ENCODE measurements at places on chromosomes 7 and 10.
A peak's percentile ranks its signal among the peaks of the same experiment; 100 is the strongest.

DNA sequence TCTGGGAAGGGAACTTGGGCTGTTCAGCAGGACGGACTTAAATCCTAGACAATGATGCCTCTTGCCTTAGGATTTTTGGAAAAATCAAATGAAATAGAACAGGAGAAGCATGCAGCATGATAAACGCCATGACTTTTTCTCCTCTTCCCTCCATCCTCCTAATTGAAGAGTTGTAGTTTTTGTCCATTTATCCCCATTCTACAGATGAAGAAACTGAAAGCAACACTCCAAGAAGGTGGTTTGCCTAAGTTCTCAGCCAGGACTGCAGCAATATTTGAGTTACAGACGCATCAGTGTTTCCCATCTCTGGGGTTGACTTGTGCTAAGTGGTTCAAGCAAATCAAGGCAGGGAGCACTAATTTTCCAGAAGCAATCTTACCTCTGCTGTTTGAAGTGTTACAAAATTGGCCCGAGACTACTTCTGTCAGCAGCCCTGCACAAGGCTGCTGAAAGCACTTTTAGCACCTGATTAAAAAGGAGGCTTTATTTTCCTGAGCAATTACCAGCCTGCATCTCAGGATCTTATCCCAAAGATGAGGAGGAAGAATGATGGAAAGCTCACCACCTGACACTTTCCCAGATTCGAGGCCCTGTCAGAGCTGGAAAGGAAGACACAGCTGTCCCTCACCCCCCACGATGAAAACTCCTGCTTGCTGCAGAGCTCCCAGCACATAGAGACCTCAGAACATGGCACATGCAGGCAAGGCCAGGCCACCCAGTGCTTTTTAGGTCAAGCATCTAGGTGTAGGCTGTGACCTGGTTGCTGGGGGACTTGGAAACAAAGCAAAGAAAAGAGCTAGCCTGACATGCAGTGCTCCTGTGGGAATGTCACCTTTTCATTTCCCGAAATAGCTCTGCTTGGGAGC, 19.7 kb upstream of the C10orf71 start:
- DNase-seq, result no peak

- no peak for DNase-seq
These were observed 10.8 kb downstream of the MYL10 start for GRCh38 chr7:101618207-101618839.

GRCh38 chr10:8273749-8274148, 219.3 kb downstream of the GATA3 start:
- DNase-seq, result no peak

DNA sequence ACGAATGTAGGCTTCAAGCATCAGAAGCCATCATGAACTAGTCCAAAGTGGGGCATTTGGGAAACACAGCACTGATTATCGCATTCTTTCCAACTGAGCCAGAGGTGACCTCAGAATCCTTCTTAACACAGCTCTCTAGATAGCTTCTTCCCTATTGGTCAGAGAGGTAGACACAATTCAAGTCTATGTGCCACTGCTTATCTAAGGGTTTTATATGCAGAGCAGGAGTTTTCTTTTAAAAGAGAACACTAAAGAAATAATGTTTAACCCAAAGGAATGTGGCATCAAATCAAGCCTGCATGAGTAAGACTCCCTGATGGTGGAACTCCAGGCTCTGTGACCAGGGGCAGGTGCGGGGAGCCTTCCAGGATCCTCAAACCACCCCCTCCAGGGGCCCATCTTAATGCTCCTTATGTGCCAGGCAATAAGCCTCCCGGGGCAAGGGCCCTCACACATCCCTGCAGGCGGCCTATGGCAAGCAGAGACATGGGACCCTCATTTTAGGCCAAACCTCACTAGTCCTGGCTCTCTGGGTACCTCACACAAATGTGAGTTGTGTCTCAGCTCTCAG, 13.8 kb downstream of the HSPA12A start:
- DNase-seq, result no peak

GRCh38 chr7:101114492-101114891, 12.4 kb upstream of the SERPINE1 start:
- no peak for DNase-seq

- no peak for DNase-seq
These were observed 1139.9 kb upstream of the LRRN3 start for GRCh38 chr7:109950821-109951564.

DNA sequence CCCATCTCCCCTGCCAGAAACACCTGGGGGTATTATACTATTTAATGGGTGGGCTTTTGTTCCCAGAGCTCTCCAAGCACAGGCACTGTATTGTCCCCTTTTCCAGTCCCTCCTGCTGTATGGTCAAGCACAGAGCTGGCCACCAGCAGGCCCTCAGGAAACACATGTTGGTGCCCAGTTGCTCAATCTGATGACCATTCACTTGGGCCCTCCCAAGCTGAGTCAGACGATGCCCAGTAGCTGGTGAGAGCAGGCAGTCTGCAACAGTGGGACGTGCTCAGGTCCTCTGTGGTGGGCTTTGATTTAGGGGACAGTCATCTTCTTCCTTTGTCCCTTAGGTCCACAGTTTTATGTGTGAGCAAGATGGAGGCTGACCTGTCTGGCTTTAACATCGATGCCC, 11.8 kb downstream of the SFXN2 start:
- DNase-seq, result no peak

DNA sequence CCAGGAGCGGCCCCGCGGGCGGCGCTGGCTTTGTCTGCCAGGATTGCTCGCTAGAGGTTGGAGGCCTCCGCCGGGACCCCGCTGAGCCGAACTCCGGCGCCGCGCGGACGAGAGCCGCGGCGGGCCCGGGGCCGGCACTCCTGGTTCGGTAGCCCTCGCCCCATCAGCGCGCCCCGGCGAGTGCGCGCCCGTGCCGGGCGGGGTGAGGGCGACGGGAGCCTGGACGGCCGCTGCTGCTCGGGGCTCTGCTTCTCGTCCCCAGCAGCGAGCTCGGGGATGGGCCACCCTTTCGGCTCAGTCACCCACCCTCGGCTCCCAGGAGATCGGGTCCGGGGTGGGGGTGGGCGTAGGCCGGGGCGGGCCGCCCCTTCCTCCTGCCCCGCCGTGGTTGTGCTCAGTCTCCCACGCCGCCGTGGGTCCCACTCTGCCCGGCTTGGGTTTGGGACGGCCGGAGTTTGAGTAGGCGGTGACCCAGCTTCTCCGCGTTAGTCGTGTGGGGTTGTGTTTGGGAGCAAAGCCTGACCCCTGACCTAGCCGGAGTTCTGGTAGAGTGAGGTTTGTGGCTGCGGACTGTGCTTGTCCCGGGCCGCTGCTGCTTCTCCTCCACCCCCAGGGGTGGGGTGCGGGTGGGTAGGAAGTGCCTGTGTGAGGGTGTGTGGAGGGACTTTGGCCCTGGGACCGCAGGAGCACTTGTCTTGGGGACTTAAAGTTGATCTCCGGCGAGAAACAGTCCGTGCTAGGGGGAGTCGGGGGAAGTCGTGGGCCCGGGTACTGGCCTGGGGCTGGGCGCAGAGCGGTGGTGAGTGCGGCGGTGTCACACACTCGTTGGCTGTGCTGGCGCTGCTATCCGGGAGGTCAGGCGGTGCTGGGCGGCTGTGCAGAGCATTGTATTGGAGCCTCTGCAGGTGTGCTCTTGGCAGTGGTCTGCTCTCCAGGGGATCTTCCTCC, 677 bp downstream of the TSPAN14 start:
- DNase-seq, result no peak

DNA sequence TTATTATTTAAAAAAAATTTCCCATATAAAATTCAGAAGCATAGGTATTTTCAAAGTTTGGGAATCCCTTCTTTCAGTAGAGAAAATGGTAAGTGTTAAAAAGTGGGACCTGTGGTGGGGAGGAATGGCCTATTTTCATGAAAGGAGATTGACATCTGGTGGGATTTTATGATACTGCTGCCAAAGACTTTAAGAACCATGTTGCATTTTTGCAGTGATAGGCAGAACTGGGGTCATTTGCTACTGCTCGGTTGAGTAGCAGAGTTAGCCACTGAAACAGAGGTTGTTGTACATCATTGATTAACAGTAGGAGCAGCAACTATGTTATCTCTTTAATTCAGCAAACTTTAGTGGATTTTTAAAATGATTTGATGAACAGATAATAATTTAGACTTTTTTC, 4.4 kb downstream of the BICC1 start:
- no peak for DNase-seq

- no peak for DNase-seq
These were observed 37.6 kb downstream of the EEPD1 start for GRCh38 chr7:36190447-36191291.

DNA sequence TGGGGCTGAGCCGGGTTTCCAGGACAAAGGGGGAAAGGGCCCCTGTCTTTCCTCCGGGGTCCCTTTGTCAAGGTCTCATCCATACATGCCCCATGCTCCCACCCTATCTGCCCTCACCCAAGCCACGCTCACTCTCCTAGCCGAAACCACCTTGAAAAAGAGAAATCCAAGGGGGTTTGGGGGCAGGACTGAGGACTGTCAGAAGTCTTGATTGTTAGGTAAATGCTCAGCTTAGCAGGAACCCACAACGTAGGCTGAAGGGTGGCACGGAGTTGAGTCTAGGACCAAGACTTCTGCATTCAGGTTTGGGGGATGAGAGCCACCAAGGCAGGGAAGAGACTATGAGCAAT, 719 bp upstream of the PGAM2 start:
- no peak for DNase-seq

GRCh38 chr7:1768832-1769231, 98.8 kb downstream of the ELFN1 start:
- DNase-seq, result no peak

GRCh38 chr10:269440-270074, 134.3 kb downstream of the ZMYND11 start:
- DNase-seq, result no peak

GRCh38 chr10:100743626-100744135, 1.7 kb upstream of the PAX2 start:
- DNase-seq, result peak; percentile 38

DNA sequence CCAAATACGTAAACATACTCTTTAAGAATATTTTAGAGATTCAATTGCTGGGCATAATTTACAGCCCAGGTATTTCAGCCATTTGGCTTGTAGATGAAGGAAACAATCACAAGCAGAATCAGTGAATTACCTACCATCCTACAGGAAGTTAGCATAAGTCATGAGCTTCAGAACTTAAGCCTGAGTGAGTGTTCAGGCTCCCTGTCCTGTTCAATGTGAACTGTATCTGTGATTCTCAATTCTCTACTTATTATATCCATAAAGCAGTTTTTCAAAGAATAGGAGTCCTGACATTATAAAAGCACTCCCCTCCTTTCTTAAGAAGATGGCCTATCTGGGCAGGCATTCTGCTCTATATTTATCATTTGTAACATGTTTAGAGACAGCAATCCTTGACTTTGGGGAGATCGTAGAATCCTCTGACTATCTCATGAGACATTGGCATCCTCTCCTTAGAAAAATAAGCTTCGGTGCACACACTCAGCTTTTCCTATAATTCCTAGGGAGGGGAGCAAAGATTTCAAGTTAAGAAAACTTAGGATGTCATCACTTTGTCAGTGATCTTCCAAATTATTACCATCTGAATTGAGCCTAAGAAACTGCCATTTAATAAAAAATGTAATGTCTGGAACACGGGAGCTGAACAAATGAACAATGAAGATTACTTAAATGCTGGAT, 645.2 kb upstream of the IGFBP3 start:
- DNase-seq, result no peak

- no peak for DNase-seq
These were observed 2.5 kb downstream of the PGAM2 start for GRCh38 chr7:44062903-44063295.

DNA sequence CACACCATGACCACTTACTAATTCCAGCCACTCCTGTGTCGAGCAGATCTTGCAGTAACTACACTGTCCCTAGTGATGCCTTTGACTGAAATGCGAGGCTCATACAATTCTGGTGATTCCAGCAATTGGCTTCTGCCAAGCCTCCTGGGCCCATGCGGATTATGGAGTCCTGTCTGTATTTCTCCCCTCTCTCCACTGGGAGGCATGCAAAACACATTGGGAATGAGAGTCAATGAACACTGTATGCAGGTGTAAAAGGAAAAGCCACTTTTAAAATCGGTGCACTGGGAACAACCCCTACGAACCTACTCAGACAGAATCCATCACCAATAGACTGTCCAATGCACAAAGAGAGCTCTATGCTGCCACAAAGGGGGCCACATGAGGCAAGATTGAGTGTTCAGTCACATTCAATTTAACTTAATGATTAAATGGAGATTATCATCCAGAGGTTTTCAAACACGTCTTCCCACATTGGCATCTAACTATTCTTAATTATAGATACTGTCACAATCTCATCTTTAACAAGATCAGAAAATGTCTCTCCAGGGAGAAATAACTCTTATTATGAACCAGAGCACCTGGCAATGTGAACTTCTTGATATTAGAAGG, 550.6 kb downstream of the GLRX3 start:
- no peak for DNase-seq

DNA sequence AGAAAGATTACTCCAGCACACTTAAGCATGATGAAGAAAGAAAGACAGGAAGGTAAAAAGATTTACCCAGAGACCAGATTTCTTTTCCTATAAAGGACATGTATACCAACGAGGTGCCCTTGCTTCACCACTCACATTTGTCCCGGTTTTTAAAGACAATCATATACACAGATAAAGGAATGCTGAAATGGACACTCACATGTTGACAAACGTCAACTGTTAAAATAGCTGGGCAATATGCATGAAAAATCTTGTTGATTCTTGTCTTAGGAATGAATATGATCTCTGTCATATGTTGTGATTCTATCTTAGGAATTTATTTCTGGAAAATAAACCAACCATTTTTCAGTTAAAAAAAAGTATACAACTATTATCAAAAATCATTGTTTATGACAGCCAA, 158.2 kb downstream of the SRPK2 start:
- DNase-seq, result no peak

- DNase-seq, result no peak
These were observed 96.9 kb upstream of the PLXDC2 start for GRCh38 chr10:19719284-19719683.

DNA sequence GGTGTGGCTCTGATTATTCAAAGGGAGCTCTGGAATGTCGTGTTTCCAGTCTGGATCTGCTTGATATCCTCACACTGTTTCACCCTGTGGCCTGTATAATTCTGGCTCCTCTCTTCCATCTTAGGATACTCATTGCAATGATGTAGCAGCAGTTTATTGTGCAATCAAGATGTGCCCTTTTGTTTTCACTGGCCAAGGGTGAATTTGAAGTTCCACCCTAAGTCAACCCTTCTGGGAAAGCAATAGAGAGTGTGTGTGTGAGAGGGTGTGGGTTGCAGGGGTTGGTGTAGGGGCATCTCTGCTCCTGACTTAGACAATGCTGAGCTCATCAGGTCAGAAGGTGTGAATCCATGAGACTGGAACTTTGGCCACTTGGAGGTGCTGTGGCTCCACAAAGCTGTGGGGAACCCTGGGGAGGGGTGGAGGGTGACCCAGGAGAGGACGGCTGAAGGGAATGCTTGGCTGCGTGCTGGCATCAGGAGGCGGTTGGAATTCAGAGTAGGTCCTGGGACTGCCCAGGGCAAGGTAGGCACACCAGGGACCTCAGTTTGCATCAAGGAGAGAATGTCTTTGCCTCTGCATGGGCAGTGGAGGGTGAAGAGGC, 118.0 kb upstream of the PRSS58 start:
- no peak for DNase-seq

GRCh38 chr10:32680803-32681557, 235.0 kb downstream of the CCDC7 start:
- DNase-seq, result no peak
